Activated naive CD4-positive, alpha-beta T cell treated with Interleukin-2 at 50 U/mL for 16 hours (primary cell): ENCODE measurements at places on chromosomes 11 and 22.

- DNase-seq, result no peak
Observed at GRCh38 chr22:40322021-40322420, 24.3 kb upstream of the ADSL start.

DNA sequence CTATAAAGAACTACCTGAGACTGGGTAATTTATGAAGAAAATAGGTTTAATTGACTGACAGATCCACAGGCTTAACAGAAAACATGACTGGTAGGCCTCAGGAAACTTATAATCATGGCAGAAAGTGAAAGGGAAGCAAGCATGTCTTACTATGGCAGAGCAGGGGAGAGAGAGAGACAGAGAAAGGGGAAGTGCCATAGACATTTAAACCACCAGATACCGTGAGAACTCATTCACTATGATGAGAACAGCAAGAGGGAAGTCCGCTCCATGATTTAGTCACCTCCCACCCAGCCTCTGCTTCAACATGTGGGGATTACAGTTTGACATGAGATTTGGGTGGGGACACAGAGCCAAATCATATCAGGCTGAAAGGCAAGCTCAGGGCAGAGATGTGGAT, 327.1 kb upstream of the DDI1 start:
- DNase-seq, result no peak

- DNase-seq, result no peak
Observed at GRCh38 chr11:75925785-75926164, 110.8 kb downstream of the UVRAG start.

DNA sequence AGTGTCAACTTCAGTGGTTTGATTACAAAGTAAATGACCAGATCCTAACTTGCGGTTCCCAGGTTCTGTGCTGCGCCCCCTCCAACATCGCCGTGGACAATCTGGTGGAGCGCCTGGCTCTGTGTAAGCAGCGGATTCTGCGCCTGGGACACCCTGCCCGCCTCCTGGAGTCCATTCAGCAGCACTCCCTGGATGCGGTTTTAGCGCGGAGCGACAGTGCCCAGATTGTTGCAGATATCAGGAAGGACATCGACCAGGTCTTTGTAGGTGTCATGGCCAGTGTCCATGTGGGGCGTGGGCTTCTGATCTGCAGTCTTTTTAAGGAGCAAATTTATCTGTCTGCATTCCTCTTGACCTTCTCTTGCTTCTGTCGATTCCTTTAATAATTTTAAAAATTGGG, 11.1 kb downstream of the IGHMBP2 start:
- no peak for DNase-seq

GRCh38 chr11:1844221-1845094, 5.7 kb downstream of the TNNI2 start:
- DNase-seq, result peak; percentile 48

DNA sequence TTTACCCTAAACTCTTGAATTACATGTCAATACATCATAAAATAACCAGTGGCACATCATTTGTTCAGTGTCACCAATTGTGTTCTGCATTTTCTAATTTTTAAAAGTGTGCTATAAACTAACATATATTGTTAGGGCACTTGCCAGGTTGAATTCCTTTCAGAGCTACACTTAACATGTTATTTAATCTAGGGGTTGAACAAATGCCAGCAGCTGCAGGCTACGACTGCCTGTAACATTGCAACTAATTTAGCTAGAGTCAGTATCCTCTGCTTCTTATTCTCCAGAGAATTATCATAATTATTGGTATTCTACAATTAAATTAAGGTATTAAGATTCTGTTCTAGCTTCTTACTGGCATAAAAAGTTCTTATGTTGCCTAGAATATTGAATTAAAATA, 46.4 kb upstream of the ARHGAP42 start:
- no peak for DNase-seq

GRCh38 chr11:68412593-68413475, 47.7 kb upstream of the PPP6R3 start:
- peak; percentile 46 for DNase-seq

- no peak for DNase-seq
Observed at GRCh38 chr22:36279219-36279666, 26.3 kb downstream of the APOL1 start.

GRCh38 chr11:72307439-72307838, 63.5 kb upstream of the PHOX2A start:
- DNase-seq, result no peak

DNA sequence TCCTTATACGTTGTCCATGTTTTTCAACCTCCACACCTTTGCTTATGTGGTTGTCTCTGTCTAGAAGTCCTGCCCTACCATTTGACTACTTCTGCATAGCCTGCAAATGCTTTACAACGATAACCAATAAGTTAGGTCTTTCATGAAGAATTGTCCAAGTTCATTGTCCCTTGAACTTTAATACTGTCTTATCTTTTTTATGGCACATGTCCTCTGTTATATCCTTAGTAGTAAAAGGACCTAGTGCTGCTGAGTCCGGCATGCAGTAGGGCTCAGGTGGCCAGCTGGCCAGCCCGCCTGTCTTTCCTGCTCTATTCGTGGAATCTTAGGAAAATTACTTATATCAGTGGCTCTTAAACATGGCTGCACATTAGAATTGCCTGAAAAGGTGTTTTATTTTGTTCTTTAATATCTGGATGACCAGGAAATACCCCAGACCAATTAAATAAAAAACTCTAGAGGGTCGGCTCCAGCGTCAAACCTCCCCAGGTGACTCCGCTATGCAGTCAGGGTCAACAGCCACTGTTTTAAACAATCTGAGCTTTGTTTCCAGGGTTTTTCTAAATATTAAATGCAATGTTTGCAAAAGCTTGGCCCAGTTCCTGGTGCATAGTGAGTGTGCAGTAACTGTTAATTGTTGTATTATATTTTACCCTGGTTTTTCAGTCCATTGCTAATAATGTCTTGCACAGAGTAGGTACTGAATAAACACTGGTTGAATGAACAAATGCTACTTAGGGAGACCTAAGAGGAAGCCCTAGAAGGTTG, 64.6 kb upstream of the SESN3 start:
- no peak for DNase-seq

- DNase-seq, result peak; percentile 36
Observed at GRCh38 chr11:61587541-61587941, 6.7 kb upstream of the SYT7 start.

DNA sequence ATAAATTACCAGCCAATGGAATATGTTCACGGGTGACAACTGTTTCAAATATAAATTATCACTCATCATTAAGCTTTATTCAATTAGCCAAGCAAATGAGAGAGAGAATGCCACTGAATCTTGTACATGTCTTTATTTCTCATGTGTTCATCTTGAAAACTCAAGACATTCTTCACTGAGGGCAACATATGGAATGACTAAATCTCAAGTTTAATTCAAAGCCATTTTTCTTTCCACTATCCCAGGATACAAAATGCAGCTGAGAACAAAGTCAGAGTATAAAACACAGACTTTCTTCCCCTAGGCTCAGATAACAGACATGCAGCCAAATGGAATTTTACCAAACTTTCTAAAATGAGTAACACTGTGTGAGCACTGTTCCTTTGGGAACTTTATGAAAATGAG, 12.1 kb upstream of the BBOX1 start:
- DNase-seq, result no peak

GRCh38 chr11:24122291-24122690, 374.6 kb upstream of the LUZP2 start:
- no peak for DNase-seq

DNA sequence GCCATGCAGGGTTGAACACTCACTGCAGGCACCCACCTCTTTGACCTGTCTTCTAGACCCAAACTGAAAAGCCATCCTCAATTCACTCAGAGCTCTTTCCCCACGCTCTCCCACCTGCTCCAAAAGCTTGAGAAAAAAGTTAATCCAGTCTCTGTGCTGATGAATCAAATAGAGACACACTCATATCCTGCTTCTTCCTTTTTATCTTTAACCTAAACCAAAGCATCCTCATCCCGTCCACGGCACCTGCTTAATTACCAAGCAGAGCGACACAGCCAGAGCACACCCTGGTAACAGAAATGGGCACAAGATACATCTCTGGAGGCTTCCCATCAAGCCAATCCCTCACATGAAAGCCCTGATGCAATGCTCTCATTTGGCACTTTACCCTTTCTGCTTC, 102.6 kb downstream of the PLEKHA7 start:
- DNase-seq, result no peak

DNA sequence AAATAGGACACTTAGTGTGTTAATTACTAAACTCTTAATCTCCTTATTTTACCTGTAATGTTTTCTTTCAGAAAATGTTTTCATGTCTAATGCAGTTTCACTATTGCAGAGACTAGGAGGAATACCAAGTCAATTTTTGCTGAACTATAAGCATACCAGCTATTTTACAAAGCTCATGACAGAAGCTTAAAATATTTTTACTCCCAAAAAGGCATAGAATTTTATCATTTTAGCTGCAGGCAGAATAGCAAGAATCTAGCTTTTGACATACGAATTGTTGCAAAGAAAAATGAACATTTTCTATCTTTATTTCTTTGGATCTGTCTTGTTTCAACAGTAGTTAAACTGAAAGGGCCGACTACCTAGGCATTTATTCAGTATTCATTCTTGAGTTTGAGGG, 366.9 kb downstream of the FAT3 start:
- no peak for DNase-seq

DNA sequence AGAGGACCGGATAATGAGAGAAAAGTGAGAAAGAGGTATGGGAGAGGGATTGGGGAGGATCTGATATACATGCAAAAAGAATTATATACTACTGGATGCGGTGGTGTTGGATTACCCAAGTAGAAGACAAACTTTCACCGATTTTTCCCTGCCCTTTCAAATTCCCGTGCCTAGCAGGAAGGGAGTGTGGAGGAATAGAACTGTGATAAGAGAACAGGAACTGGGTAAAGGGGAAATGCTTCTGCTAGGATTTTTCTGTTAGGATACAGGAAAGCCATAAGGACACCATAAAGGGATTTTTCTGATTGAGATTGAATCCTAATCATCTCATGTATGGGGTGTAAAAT, 480 bp upstream of the MTMR2 start:
- no peak for DNase-seq

GRCh38 chr11:33869481-33870422, 22.1 kb downstream of the LMO2 start:
- DNase-seq, result no peak

DNA sequence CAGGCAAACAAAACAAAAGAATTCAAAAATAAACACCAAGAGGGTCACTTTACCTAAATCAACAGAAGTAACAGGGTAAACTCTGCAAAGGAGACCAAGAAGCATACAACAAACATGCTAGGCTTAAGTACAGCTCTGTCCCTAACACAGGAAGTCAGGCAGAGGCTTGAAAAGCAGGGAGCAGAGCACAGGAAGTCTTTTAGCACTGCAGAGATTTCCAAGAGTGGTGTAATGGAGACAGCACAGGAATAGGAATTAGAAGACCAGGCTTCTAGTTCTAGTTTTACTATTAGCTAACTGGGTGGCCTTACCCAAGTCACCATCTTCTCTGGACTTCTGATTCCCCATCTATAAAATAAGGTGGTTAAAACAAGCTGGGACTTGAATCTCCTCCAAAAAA, 1.9 kb downstream of the RBFOX2 start:
- no peak for DNase-seq

DNA sequence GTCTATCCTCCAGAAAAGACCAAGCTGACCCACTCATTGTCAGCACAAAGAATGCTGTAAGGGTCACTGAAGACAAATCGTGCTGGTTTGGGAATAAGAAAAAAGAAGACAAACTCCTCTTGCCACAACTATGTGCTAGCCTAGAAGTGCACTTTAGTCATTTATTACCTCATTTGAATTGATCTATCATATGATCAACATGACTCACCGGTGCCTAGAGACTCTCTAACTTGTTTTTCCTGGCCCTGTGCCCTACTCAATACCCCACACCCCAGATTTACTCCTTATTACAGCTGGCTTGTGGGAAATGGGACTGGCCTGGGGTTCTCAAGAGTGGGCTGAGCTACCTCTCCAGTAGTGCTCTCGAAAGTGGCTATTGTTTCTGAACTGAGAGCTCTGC, 35.9 kb upstream of the HORMAD2 start:
- DNase-seq, result no peak

- no peak for DNase-seq
Observed at GRCh38 chr22:20520093-20520511, 12.7 kb downstream of the MED15 start.

DNA sequence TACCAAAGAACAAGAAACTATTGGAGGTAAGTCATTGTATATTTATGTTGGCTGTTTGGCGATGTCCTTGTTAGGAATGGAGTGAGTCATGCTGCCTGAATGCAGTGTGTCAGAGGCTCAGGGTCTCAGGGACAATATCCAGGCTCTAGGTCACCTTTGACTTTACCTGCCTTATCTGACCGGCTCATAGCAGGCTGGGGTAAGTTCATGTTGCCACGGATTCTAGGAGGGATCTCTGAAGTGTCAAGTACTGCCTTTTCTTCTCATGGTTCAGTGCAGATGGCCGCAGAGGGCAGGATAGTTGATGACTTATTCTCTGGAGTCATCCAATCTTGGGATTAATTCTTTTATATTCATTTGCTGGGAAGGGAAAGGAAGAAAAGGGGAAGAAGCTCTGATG, 53.2 kb downstream of the SPON1 start:
- DNase-seq, result no peak

DNA sequence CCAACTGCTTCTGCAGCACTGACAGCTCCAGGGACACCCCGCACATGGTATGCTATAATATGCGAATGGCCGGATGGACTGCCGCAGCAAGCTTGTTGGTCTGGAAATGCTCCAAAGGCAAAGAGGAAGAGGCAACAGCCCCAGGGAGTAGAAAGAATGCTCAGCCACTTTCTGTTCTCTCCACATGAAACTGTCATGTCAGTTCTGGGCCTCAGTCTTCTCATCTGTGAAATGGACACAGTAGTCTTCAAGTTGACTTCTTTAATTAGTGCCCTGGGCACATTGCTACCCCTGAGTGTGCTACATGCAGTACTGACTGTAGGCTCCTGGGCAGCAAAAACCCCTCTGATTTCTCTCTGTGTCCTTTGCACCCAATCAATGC, 19.9 kb downstream of the IL10RA start:
- DNase-seq, result no peak

- no peak for DNase-seq
Observed at GRCh38 chr11:2776351-2777061, 76.7 kb upstream of the KCNQ1OT1 start.

DNA sequence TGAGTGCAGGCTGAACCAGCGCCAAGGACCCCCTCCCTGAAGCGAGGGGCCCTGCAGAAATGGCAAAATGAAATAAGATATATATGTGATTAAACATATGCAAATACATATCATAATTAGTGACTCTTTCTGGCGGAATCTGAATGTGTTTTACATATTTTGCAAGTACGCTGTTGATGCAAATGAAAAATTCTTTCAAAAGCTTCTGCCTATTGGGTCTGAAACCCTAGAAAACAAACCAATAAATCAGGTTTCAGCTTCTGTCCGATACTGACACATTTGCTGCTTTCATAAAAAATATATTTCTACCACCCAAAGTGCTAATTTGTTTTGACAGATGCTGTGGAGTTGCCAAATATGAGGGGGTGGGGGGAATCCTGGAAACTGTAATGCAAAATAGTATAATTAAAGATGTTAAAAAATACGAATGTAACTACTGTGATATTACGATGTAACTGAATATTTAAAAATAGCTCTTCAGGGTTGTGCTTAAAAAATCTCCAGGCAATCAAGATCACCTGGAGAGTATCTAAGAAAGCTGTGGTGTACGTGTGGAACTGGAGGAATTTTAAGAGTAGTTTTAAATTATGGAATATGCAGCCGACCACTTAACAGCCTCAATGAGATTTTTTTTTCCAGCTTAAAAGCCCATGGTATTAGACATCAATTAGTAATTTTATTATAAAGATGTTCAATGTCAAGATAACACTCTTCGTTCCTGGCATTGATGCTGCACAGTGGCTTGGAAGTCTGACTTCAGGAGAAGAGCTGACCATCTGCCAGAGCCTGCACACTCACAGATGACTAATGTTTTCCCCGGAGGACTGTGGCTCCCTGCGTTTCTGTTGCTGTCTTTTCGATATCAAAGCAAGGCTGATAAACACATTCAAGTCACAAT, 122.2 kb upstream of the RCN1 start:
- DNase-seq, result no peak
